Vagina (tissue), 2 donors: ENCODE measurements at places on chromosomes 16 and 17.

GRCh38 chr16:85611194-85611443, 2.0 kb upstream of the GSE1 start:
- H3K36me3 ChIP-seq = no peaks in the 10 kb centered on the region
- peak overlapping the region; percentile 68 for H3K4me3 ChIP-seq
- H3K27ac ChIP-seq = peak overlapping the region; percentile 84
- peaks cover 79% of the 10 kb centered on the region for H3K4me1 ChIP-seq

GRCh38 chr17:76547183-76547641, 7.4 kb downstream of the PRCD start:
- DNase-seq = no peak
- H3K27ac ChIP-seq = no peak overlapping the region
- H3K4me1 ChIP-seq = peaks cover 48% of the 10 kb centered on the region
- H3K36me3 ChIP-seq = no peaks in the 10 kb centered on the region
- no peak overlapping the region for H3K4me3 ChIP-seq

- H3K4me1 ChIP-seq = no peaks in the 10 kb centered on the region
- DNase-seq = no peak
- H3K27me3 ChIP-seq = no peaks in the 10 kb centered on the region
- no peak overlapping the region for H3K27ac ChIP-seq
- no peaks in the 10 kb centered on the region for H3K36me3 ChIP-seq
- H3K4me3 ChIP-seq = no peak overlapping the region
Measured at GRCh38 chr16:51290442-51291285, 139.6 kb upstream of the SALL1 start.

- peaks cover 84% of the 10 kb centered on the region for H3K4me1 ChIP-seq
- H3K36me3 ChIP-seq = no peaks in the 10 kb centered on the region
- peak overlapping the region; percentile 6 for H3K27ac ChIP-seq
- no peak overlapping the region for H3K4me3 ChIP-seq
- H3K27me3 ChIP-seq = no peaks in the 10 kb centered on the region
- DNase-seq = no peak
Measured at GRCh38 chr17:38898291-38898679, 27.1 kb upstream of the LASP1NB start.

GRCh38 chr17:9313346-9313745, 262.3 kb downstream of the STX8 start:
- H3K4me1 ChIP-seq = no peaks in the 10 kb centered on the region
- no peaks in the 10 kb centered on the region for H3K27me3 ChIP-seq
- H3K36me3 ChIP-seq = no peaks in the 10 kb centered on the region
- H3K4me3 ChIP-seq = no peak overlapping the region

GRCh38 chr16:35687071-35687470, 2227.7 kb downstream of the TP53TG3F start:
- peak; percentile 49 for DNase-seq
- H3K27ac ChIP-seq = no peak overlapping the region
- no peaks in the 10 kb centered on the region for H3K4me1 ChIP-seq
- no peak overlapping the region for H3K4me3 ChIP-seq

DNA sequence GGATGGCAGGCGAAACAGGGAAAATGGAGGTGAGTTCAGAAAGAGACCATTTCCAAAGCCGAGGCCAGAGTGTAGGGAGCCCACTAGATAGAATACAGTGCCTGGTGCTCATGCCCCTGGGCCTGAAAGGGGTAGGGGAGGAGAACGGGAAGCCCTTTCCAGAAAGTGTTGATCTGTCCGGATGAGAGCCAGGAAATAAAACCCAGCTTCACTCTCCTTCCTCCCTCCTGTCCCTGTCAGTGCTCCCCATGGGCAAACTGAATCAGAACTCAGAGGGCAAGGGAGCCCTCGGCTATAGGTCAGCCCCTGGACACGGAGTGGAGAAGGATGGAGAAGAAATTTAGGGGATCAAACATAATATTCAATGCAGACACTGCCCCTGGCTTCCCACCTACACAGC, 57.7 kb upstream of the RPL38 start:
- H3K4me1 ChIP-seq = no peaks in the 10 kb centered on the region
- no peak overlapping the region for H3K4me3 ChIP-seq
- H3K27ac ChIP-seq = no peak overlapping the region
- H3K27me3 ChIP-seq = no peaks in the 10 kb centered on the region
- H3K36me3 ChIP-seq = no peaks in the 10 kb centered on the region

DNA sequence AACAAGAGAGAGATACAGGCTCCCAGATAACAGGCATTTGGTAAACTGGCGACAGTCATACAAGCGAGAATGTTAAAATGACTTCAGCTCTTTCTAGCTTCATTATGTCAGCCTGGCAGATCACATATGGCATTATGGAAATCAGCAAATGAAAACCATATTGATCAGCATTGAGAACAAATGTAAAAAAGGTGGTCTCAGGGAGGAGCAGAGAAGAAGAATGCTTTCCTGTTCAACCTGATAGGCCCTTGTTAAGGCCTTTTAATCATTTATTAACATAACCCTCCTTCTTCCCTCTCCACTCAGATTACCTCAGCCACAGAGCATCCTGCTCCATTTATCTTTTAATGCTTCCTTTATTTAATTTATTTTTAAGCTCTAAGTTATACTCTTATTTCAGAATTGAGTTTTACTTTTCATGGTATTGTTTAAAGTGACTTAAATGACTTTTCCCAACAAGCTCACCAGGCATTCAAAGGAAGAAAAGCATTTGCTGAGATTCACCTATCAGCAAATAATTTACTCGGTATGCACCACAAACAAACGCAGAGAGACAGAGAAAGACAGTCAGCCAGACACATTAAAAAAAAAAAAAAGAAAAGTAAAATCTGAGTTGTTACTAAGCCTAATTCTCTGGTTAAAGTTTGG, 243.9 kb upstream of the TBX2 start:
- no peaks in the 10 kb centered on the region for H3K27me3 ChIP-seq
- H3K4me3 ChIP-seq = no peak overlapping the region
- H3K27ac ChIP-seq = no peak overlapping the region

- peaks cover 14% of the 10 kb centered on the region for H3K4me1 ChIP-seq
- no peaks in the 10 kb centered on the region for H3K27me3 ChIP-seq
- DNase-seq = no peak
- H3K4me3 ChIP-seq = no peak overlapping the region
Measured at GRCh38 chr17:57511475-57512123, 233.5 kb downstream of the CCDC182 start.

DNA sequence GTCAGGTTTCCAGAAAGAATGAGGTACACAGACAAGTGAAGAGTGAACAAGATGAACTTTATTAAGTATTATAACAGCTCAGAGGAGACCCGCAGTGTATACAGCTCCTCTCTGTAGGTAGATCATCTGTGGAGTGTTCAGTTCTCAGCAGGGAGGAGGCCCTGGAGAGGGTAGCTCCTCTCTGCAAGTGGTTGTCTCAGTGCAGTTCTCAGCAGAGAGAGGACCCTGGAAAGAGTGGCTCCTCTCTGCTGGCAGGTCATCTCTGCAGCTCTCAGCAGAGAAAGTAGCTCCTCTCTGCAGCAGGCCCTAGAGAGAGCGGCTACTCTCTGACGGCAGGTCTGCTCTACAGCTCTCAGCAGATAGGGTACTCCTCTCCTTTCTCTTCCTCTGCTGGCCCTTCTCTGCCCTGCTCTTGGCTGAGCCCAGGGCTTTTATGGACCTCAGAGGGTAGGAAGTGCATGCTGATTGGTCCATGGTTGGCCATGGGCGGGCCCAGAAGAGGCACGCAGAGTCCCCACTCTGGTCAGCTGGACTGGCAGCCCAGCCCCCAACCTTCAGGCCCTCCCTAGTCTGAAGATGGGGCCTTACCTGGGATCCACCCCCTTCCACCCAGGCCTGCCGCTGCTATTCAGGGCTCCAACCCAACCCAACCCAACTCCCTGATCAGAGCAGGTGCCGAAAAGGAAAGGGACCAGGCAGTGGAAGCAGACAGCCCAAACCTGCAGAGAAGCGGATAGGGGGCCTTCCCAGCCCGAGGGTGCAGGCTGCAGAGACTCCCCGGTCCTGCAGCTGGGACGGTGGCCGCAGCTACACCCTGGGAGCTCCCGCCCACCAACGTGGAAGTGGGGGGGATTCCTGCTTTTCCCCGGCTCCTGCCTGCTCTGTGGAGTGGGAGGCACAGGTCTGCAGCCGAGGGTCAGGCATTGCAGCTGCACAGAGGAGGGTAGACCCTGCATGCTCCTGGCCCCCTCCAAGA, 18.5 kb upstream of the DNAJA2 start:
- H3K27ac ChIP-seq = no peak overlapping the region
- no peaks in the 10 kb centered on the region for H3K27me3 ChIP-seq
- H3K4me3 ChIP-seq = no peak overlapping the region
- H3K4me1 ChIP-seq = no peaks in the 10 kb centered on the region
- H3K36me3 ChIP-seq = no peaks in the 10 kb centered on the region

GRCh38 chr17:81331527-81332043, 36.5 kb upstream of the SLC38A10 start:
- no peak overlapping the region for H3K27ac ChIP-seq
- peaks cover 47% of the 10 kb centered on the region for H3K4me1 ChIP-seq
- H3K4me3 ChIP-seq = no peak overlapping the region
- DNase-seq = no peak
- H3K36me3 ChIP-seq = no peaks in the 10 kb centered on the region

DNA sequence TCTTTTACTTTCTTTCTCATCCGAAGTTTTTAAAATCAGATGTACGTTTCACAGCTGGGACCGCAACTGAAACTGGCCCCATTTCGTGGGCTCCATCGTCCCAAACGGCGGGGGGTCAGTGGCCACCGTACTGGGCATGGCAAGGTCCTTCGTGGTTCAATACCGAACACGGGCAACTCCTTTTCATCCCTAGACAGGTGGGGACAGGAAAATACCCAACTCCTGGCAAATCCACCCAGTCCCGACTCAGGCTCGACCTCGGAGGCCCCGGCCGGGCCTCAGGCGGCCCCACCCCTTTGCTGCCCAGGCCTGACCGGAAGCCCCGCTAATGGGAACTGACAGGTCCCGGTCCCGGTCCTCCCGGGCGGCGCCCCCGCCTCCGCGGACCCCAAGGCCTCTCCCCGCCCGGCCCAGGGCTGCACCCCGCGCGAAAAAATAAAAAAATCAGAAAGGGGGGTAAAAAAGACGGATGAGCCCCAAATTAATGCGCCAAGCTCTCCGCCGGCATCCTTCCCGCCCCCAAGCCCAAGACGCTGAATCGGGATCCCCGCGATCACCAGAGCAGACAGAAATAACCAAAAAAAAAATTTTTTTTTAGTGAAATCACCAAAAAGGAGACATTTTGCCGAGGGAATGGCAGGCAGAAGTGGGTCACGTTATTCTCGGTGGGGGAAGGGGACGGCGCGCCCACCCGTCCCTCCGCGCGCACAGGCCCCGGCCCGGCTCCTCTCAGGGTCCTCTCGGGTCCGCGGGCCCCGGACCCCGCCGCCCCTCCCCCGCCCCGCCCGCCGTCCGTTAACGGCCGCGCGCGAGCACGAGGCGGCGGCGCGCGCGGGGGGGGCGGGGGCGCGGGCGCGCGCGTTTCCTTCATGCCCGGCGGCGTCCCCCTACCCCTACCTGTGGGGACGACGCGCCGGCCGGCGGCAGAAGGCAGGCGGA, 562 bp downstream of the ZC3H7A start:
- H3K4me1 ChIP-seq = peaks cover 77% of the 10 kb centered on the region
- DNase-seq = no peak
- peak overlapping the region; percentile 100 for H3K27ac ChIP-seq
- H3K27me3 ChIP-seq = no peaks in the 10 kb centered on the region

- H3K4me1 ChIP-seq = peaks cover 81% of the 10 kb centered on the region
- H3K27me3 ChIP-seq = no peaks in the 10 kb centered on the region
- H3K36me3 ChIP-seq = no peaks in the 10 kb centered on the region
- no peak overlapping the region for H3K4me3 ChIP-seq
- peak overlapping the region; percentile 97 for H3K27ac ChIP-seq
Measured at GRCh38 chr17:17837966-17838962, 1.5 kb upstream of the SREBF1 start.

DNA sequence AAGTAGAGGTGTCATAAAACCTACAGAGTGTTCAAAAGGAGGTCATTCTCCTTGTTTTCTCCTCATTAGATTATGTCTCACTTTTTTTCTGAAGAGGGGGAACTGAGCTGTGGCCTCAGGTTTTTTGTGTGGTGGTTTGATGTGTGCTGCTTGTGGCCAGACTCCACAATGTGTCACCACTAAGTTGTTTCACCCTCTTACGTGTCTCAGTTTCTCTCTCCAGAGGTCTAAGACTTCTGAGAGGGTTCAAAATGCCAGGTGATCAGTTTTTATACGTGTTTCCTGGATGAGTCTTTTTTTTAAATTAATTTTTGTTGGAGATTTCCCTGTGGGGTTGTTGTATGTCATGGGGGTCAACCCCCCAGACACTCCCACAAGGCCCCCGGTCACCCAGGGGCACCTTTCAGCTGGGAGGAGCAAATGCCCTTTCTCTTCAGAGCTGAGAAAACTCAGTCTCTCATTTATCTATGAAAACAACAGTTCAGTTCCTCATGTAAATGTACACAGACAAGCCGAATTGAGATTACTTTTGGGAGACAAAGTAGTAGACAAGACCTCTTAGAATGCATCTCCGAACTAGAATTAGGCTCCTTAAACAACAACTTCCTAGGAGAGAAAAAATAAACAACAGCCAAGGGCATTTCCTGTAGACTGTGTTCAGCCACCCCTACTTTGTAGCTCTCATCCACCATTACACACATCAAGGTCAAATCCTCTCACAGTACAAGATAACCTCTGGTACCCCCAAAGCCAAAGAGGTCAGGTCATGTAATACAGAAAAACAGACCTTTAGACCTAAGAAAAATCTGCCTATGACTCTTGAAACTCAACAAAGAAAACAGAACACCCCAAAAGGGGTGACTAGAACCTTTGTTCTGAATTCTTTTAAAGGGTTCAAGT, 23.9 kb upstream of the TMEM98 start:
- H3K27ac ChIP-seq = no peak overlapping the region
- no peaks in the 10 kb centered on the region for H3K36me3 ChIP-seq
- H3K27me3 ChIP-seq = no peaks in the 10 kb centered on the region
- DNase-seq = no peak
- no peak overlapping the region for H3K4me3 ChIP-seq
